Fibroblast of skin of right quadriceps (primary cell): ENCODE measurements at places on chromosomes 2 and 18.

- DNase-seq = peak; percentile 83
Measured at GRCh38 chr2:27185331-27186026, 26.4 kb upstream of the ATRAID start.

GRCh38 chr2:33230195-33230594, 246.3 kb upstream of the RASGRP3 start:
- DNase-seq = no peak

DNA sequence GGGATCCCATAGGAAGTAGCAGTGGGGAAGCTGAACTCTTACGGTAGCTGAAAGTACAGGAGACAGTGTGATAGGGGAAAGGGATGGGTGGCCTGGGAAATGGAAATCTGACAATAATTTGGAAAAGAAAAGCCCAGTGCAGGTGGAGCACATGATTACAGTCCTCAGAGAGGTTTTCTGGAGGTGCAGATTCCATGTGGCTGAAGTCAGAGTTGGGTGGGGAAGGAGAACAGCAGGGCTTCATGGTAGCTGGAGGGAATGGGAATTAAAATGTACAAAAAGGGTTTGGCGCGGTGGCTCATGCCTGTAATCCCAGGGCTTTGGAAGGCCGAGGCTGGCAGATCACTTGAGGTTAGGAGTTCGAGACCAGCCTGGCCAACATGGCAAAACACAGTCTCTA, 12.2 kb downstream of the HRH4 start:
- no peak for DNase-seq

DNA sequence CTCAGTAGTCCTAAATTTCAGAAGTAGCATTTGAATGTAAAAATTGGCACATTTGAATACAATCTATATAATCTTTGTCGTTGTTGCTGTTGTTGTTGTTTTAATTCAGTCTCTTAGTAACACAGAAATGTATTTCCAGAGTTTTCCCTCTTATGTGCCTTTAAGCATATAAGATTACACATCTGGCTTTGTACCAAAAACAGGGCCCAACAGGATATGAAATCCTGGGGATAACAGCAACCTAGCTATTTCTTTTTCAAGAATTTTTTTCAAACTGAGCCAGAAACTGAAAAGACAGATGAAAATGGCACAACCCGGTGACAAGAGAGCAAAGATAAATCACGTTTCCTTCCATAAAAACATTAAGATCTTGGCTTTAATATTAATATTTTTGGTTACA, 906.7 kb downstream of the NRXN1 start:
- DNase-seq = no peak
